ENCODE measurements at places on chromosomes 16 and 17. TPM values are rescaled to one million over a fixed set of nuclear protein-coding genes. Genes with fewer than 3 reads are reported as not detected.

- no peak for DNase-seq
Observed at GRCh38 chr16:7303660-7304200, 28.9 kb upstream of the RBFOX1 start.

DNA sequence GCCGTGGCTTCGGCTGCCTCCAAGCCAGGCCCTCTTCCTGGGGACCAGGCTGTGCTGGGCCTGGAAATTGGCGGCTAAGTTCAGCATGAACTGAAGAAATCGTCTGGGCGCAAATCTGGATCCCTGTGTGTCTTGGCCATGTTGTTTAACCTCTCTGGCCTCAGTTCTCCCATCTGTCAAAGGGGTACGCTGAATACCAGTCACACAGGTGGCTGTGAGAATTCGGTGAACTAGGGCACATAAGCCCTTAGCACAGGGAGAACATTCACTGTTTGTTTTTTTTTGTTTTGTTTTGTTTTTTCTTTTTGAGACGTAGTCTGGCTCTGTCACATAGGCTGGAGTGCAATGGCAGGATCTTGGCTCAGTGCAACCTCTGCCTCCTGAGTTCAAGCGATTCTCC, 19.0 kb downstream of the LASP1 start:
- DNase-seq, result no peak

DNA sequence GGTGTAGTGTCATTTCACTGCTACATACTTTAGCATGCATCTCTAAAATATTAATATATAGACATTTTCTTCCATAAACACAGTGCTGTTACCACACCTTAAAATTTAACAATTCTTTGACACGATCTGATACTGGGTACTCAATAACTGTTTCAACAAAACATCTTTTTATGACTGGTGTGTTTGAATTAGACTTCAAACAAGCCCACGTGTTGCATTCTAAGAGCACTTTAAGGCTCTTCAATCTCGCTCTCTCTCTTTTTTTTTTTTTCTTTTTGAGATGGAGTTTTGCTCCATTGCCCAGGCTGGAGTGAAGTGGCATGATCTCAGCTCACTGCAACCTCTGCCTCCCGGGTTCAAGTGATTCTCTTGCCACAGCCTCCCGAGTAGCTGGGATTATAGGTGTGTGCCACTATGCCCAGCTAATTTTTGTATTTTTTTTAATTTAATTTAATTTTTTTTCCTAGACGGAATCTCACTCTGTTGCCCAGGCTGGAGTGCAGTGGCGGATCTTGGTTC, 15.8 kb upstream of the SLC46A1 start:
- no peak for DNase-seq

- DNase-seq, result no peak
Observed at GRCh38 chr16:66427036-66427860, at the start of gene BEAN1. Gene BEAN1, plus strand, starts transcription at chr16:66427295. Its CDS starts 10,382 bp downstream, at chr16:66437677.

- no peak for DNase-seq
Observed at GRCh38 chr17:57104461-57105175, 19.6 kb downstream of the AKAP1 start.

DNA sequence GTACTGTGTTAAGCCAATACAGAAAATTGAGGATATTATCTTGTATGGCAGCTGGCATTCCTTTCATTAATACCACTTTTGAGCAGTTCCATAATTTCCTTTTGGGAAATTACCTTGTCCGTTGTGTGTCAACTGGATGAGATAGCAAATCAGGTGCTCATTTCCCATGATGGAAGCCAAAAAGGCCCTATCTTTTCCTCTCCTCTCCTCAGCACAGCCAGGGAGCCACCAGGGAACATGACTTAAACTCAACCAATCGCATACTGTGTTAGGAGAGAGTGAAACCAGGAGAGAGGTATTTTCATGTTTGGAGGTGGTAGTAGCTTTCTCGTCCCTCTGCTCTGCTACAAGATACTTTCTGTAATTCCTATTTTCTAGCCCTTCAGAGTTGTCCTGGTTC, 96.1 kb upstream of the TOX3 start:
- DNase-seq, result no peak

GRCh38 chr16:10990378-10990777, 46.0 kb downstream of the CLEC16A start:
- no peak for DNase-seq

DNA sequence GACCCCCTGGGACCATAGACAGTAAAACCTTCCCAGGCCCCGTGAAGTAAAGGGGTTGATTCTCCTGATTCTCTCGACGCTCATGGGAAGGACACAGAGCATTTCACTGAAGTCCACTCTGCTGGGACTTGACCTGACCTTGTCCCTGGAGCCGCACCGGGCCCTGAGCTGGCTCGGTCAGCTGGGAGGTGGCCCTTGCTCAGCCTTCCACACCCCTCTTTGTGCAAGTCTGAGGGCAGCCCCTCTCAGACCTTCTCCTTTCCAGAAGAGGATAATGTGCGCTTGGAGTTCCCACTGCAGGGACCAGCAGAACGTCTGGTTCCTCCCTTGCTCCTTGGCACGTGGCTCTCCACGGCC, 115.5 kb downstream of the RAP1GAP2 start:
- no peak for DNase-seq

CACNG5 gene
- total RNA-seq, result not detected

SLC22A31 gene
- total RNA-seq, result 2.6 TPM

GDPD1 gene
- 2.7 TPM for total RNA-seq

ADGRG1 gene
- total RNA-seq, result 32.0 TPM

RPS15A gene
- total RNA-seq, result 1,655 TPM

All from skin of body (tissue), 3 donors.